Mesenchymal stem cell (in vitro differentiated cells and primary cell): ENCODE measurements at places on chromosomes 11 and 22.
A peak's percentile ranks its signal among the peaks of the same experiment; 100 is the strongest.

DNA sequence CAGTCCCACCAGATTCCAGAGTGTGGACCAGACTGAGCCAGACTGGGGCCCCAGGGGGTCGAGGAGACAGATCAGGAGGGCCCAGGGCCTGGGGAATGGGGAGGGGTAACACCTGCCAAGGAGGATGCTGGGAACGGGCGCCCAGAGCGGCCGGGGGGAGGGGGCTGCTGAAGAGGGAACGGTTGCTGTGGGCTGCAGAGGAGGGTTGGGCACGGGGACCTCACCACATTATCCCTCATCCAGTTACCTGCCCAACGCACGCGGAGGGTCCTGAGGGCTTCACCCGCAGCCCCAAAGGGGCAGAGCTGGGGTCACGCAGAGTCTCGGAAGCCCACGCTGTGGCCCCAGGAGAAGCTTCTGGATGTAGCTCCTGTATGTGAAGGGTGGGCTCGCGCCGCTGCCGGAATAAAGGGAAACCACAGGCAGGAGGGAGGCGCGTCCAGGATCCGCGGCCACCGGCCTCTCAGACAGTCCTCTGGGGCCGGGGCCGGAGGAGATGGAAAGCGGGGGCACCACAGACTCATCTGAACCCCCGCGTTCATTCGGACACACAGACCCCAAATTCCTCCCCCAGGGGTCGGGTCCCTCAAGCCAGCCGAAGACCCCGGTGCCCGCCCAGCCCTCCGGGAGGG is 866 bp upstream of the SELENOO start:
- peak; percentile 48 for DNase-seq

GRCh38 chr11:115919341-115920091 is 415.3 kb upstream of the CADM1 start:
- peak; percentile 67 for DNase-seq

DNA sequence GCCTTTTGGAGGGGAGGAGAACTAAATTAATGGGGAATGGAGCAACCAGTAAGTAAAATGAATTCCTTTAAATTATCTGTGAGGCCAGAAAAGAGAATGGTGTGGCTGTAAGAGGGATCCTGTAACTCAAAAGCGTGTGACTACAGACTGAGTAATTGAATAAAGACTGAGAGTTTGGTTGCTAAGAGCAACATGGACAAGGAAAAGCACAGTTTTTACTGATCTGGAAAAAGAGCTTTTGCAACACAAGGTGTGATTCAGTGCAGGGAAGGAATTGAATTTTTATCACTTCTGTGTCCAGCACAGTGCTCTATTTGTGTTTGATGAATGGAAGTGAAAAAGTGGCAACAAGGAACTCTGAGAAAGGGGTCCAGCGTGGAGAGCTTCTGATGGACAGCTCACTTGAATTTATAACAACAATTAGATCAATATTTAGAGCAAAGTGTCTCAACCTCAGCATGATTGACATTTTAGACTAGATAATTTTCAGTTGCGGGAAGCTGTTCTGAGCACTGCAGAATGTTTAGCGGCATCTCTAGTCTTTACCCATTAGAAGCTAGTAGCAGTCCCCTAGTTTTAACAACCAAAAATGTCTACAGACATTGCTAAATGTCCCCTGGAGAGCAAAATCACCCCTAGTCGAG is 202.8 kb upstream of the BDNF start:
- peak; percentile 66 for DNase-seq

DNA sequence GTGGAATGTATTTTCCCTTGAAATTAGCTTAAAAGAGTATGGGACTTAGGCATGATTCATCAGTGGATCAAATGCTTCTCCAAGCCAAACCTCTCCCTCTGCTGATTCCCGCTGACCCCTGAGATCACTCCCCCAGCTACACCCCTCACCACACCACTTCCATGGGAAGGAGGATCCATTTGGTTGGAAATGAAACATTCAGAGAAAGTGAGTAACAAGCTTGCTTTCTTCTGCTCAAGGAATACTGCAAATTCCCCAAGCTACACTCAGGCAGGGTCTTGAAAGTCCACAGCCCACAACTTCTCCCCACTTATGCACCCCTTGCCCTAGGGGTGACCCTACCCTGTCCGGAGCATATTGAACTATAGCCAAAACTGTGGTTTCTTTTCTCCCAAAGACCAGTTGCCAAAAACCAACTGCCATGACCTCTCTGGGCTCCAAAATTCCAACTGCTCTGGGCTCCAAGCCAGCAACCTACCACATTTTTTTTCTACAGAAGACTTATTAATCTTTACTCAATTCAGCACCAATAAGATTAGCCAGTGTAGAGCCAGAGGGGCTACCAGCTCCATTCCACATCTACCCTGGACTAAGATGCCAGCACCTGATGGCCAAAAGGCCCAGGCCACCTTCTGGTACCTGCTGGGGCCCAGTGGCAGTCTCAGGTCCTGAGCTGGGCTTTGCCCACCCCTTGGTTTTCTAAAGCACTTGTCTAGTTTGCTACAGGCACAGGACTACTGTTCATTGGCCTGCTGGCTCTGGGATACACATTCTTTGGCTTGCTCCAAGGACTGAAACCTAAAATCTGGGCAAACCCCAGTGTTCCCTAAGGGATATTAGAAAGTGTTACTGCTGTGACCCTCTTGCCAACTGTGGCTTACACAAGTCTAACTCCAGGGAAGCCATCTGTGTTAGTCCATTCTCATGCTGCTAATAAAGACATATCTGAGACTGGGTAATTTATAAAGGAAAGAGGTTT is 101.1 kb downstream of the MICAL3 start:
- peak; percentile 66 for DNase-seq

- no peak for DNase-seq
Measured at GRCh38 chr11:94705419-94705818, 62.7 kb upstream of the AMOTL1 start.

DNA sequence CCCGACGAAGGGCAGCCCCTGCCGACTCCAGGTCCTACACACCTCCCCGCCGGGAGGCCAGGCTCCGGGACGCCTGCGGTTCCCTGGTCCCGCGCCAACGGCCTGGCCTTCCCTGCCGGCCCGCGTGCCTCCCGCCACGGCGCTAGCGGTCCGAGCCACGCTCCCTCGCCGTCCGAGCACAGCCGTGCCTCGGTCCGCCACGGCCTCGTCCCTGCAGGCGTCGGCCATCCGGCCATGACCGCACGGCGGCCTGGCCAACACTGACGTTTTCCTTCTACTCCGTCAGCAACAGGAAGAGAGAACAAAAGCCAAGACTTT is 532 bp downstream of the EIF4G2 start:
- DNase-seq = no peak

- peak; percentile 2 for DNase-seq
Measured at GRCh38 chr11:64802370-64803157, 450 bp downstream of the MAP4K2 start.

DNA sequence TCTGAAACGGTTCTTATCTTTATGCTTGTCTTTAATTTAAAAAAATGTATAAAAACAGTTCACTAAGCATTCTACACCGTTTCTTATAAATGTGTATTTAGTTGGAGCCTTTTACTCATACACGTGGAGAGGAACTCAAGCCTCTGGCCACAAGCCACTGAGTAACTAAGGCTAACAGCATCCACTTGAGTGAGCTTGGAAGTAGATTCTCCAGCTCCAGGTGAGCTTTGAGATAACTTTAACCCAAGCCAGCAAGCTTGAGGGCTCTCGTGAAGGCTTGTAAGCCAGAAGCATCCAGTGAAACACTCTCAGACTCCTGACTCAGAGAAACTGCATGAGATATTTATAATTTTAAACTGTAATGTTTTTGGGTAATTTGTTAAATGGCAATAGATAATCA is 82.6 kb downstream of the ARHGAP20 start:
- DNase-seq = no peak

DNA sequence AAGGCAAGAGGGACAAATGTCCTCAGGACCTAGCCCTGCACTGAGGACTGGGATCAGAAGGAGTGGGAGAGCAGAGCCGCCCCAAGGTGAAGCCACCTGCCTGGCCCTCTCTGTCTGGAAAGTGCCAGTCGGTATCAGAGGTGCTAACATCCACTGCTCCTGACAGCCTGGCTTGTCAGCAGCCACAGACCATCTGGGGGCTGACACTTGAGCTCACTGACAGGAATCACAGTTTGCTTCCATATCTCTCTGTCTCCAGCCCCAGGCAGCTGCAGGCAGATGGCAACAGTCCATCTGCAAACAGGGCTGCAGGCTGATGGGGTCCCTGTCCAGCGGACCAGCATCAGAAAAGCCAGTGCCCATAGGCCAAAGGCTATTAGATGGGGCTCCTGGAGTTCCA is 5.5 kb downstream of the OPCML start:
- DNase-seq = no peak

DNA sequence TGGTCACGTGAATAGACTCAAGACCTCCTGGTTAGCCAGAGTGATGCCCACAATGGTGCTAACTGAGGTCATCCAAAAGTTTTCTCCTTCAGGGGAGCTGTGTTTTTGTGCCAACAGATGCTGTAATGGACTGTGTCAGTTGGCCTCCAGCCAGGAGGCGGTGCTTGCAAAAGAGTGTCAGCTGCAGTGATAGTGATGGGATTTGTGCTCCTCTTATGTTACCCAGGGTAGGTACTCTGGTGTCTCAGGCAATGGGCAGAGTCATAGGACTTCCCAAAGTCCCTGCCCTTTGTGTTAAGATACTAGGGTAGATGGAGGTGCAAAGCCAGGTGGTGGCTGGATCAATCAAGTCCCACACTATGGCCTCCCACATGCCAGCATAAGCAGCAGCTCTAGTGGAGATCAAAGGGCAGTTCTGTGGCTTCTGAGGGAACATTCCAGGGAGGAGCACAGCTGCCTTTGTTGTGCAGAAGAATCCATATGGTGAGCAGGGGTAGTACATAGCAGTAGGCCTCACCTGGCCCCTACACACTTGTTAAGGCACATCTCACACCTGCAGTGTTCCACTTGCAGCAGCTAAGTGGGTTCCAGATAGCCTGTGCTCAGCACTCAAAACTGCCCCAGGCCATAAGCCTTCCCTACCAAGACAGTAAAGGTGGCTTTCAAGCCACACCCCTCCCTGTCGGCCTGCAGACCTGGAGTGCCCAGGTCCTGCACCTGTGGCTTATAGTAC is 9.4 kb upstream of the FANCF start:
- peak; percentile 50 for DNase-seq

DNA sequence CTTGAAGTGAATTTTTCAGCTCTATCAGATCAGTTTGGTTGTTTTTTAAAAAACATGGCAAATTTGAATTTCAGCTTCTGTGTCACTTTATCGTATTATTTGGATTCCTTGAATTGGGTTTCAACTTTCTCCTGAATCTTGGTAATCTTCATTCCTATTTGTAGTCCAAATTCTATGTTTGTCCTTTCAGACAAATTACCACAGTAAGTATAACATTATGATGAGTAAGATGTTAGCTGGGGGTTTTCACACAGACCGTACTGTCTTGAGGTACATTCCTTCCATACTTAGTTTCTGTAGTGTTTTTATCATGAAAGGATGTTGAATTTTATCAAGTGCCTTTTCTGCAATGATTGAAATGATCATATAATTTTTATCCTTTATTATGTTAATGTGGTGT is 28.0 kb downstream of the OR5B17 start:
- peak; percentile 9 for DNase-seq

DNA sequence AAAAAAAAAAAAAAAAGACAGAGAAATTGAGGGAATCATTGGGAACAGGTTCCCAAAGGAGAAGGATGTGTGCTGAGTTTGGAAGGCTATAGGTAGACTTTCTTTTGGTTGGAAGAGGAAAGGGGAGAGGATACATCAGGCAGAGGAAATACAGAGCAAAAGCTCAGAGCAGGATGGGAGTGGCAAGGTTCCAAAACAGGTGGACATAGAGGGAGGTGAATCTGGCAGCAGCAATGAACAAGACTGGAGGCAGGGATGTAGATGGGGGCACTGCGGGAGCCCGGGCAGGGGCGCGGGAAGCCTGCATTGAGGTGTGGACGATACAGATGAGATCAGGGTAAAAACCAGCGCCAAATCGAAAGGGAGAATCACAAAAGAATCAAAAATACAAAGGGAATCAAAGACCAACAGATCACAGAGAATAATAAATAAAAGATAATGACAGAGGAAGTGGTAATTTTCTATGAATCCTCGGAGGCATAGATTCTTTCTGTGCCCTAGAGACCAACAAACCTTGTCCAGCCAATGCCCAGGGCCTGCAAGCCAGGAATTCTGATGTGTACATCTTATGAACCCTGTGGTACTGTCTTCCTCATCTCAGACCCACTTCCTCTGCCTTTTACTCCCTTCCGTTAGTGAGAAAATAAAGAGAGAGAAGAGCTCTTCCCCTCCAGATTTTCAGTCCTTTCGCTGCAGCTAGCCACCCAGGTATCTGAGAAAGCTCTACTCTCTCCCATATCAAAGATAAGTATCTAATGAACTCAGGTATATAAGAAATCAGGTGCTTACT is 70.3 kb downstream of the SLC1A2 start:
- DNase-seq = no peak

GRCh38 chr11:62411524-62411923 is 7.3 kb upstream of the SCGB1A1 start:
- DNase-seq = no peak
